ENCODE measurements at places on chromosomes 7 and 10. TPM values are rescaled to one million over a fixed set of nuclear protein-coding genes. Genes with fewer than 3 reads are reported as not detected.

Gene BEND7
- 26.2 TPM for total RNA-seq

Gene HOXA4
- 4.5 TPM for total RNA-seq

Gene MMD2
- not detected for total RNA-seq

Gene FOXP2
- 0.14 TPM for total RNA-seq

Gene NPTX2
- total RNA-seq, result 0.46 TPM

Gene OR2AE1
- not detected for total RNA-seq

Gene FGFBP3
- 0.42 TPM for total RNA-seq

Gene CALML5
- not detected for total RNA-seq

Gene PILRA
- total RNA-seq, result 0.68 TPM

Gene DRGX
- total RNA-seq, result not detected

- DNase-seq, result no peak
Measured at GRCh38 chr10:71719464-71720201, at the start of gene C10orf105. TSS of gene C10orf105 (minus strand) at chr10:71719778. CDS start at chr10:71716337, 3,441 bp downstream.

DNA sequence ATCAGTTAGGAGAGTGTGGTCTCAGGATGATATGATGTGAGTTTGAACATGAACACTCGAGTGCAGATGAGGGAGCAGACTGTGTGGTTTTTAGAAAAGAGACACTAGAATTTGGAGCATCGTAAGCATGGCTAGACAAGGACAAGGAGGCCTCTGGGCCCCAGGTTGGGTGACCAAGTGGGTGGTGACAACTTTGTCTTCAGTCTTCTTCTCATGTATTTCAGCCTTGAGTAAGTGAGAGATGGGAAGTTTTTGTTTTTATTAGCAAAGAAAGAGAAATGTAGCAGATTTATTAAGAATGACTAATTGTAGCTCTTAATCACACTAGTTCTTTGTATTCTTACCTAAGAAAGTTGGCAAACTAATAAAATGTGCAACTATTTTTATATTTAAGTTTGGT lies 16.3 kb downstream of the TES start:
- no peak for DNase-seq

DNA sequence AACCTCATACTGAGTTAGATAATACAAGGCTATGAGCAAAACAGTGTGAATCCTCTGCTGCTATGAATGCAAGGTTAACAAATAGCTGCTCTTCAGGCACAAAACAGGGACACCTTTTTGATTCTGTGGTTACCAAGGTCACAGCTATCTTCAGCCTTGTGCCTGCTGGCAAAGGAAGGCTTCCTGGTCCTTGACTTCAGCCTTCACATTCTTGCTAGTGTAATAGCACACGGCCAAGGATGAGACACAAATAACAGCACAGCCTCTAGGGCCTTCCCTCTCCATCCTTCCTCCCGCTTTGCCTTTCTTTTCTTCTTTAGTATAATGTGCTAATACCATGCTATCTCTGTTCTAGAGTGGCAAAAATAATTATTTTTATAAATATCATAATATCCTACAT lies 130.6 kb upstream of the CAV2 start:
- DNase-seq, result no peak

DNA sequence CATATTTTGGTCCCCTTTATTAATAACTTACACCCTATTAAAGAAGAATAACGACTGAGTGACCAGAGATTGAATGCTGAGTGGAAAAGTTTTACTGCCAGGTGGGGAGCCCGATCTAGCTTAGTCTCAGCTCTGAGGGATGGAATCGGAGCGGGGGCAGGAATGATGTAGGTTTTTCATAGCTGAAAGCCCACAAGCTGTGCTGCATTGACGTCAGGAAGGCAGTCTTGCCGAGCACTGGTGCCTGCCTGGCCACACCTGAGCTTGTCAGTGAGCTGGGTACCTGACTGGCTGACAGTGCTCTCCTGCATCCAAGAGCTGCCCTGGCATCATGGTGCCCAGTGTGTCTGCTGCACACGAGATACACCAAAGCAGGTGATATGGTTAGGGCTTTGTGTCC lies 34.8 kb downstream of the GRK5 start:
- DNase-seq, result no peak

GRCh38 chr7:129295015-129295423 lies 70.2 kb downstream of the AHCYL2 start:
- no peak for DNase-seq

- DNase-seq, result no peak
Measured at GRCh38 chr10:77625379-77625778, 12.2 kb downstream of the KCNMA1 start.

DNA sequence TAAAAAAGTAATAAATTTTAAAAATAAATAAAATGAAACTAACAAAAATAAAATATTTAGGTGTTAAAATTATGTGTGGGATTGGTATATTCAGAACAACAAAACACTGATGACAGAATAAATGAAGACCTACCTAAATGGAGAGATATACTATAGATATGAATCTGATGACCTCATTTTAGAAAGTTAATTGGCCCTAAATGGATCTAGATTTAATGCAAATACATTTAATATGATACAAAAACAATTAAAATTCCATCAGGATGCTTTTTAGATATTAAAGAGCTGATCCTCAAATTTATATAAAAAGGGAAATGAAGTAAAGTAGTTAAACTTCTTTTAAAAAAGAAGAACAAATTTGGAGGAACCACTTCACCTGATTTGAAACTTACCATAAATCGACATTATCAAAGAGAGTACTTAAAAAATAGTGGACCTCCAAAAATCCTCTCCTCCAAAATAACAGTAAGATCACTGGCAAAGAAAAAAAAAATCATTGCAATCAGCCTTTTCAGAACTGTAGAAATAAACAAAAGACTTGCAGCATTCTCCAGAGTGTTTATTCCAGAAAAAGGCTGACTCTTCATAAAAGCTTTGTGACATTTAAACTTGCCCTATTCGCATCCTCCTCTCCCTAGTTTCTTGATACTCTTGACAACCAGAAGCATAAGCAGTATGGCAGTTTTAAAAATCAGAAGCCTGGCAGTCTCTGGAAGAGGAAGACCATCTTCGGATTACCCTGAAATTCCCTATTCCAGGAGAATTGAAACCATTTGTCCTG lies 125.9 kb upstream of the AKR1E2 start:
- DNase-seq, result no peak

GRCh38 chr10:46556515-46557318 lies at the start of gene GPRIN2:
TSS of gene GPRIN2 (minus strand) at chr10:46556658. CDS start at chr10:46550736, 5,922 bp downstream.
- no peak for DNase-seq

- no peak for DNase-seq
Measured at GRCh38 chr7:106313966-106314365, 29.2 kb upstream of the NAMPT start.

DNA sequence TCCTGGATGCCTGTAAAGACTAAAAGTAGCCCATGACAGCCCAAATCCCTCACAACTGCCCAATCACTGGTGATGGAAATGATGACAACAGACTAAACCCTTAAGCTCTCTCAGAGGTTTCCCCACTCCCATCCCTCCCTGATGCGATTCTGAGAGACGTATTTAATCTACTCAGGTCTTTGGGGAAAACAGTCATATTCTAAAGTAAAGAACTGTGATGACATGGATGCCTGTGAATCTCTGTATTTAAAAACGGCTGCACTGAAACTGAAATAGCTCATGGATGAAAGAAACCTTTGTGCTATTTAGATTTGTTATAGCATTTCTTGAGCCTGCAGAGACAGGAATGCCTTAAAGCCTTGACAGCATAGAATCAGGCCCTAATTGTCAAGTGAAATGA lies 28.5 kb downstream of the VPS41 start:
- no peak for DNase-seq

- DNase-seq, result no peak
Measured at GRCh38 chr7:4762121-4763055, 13.0 kb upstream of the AP5Z1 start.

- DNase-seq, result no peak
Measured at GRCh38 chr7:131767591-131767990, 211.2 kb upstream of the PODXL start.

GRCh38 chr10:42646687-42647640 lies 8.6 kb upstream of the ZNF33B start:
- no peak for DNase-seq

- DNase-seq, result no peak
Measured at GRCh38 chr7:114345494-114345893, 69.1 kb upstream of the FOXP2 start.

DNA sequence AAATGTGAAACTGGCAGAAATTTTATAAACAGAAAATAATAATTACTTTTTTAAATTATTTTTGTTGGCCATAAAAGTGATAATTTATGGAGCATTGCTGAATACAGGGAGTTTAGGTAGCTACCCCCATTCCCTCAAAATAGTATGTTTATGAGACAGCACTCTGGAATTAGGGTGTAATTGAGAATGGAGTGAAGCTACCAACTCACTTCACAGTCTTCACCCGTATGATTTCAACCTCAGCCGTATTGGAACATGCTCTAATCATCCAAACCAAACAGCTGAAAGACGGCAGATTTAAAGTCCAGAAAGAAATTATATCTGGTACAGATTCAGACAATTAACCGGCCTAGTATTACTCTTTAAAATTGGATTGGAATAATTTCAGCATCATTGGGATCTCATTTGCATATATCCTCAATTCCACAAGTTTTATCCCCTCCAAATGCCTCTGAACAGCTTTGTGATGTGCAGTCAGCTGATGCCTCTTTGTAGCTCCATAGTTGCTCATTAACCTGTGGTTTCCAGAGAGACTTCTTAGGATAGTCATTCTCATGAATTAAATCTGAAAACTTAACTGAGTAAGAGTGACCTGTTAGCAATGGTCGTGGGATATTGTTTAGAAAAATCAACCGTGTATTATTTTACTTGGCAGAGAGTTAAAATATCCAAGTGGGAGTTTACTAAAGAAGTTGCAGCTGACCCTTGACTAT lies 59.1 kb upstream of the GJD4 start:
- DNase-seq, result peak; percentile 86

GRCh38 chr10:11329062-11329673 lies 282.3 kb downstream of the USP6NL start:
- DNase-seq, result no peak

DNA sequence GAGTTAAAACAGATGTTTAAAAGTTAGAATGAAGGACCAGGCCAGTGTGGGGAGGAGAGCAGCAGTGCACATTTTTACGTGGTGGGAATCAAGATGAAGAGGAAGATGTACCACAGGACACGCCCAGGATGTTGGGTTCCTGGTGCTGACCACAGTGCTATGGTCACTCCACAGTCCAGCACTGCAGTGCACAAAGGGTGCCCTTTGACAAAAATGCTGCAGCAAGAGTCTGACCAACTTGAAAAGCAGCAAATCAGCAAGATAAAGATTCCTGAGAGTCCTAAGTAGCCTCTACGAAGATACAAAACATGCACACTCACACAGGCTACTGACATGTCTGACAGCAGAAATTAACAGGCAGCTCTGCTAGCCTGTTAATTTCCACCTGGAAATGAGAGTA lies 107.1 kb downstream of the PIP4K2A start:
- DNase-seq, result no peak
